ENCODE measurements at places on chromosomes 2 and 18.
A peak's percentile ranks its signal among the peaks of the same experiment; 100 is the strongest.

- DNase-seq = no peak
Measured at GRCh38 chr2:197229509-197230443, 80.8 kb downstream of the ANKRD44 start.

DNA sequence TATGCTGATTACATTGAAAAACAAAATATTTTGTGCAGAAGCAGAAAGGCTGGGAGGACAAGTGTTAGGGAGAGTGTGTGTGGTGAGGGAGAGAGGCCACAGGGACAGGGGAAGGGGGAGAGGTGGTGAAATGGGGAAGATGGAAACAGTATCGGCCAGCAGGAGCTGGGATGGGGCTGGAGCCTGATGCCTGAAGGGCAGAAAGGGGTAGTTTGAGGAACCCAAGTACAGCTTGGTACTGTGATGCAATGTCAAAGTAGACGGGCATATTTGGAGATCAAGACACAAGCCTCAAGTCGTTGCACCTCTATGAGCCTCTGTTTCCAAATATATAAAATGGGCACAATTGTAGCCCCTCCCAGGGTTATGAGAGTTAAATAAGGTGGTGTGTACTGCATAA is 152.1 kb downstream of the LPIN1 start:
- no peak for DNase-seq

- DNase-seq = no peak
Measured at GRCh38 chr2:85459771-85460170, 41.3 kb downstream of the SH2D6 start.

DNA sequence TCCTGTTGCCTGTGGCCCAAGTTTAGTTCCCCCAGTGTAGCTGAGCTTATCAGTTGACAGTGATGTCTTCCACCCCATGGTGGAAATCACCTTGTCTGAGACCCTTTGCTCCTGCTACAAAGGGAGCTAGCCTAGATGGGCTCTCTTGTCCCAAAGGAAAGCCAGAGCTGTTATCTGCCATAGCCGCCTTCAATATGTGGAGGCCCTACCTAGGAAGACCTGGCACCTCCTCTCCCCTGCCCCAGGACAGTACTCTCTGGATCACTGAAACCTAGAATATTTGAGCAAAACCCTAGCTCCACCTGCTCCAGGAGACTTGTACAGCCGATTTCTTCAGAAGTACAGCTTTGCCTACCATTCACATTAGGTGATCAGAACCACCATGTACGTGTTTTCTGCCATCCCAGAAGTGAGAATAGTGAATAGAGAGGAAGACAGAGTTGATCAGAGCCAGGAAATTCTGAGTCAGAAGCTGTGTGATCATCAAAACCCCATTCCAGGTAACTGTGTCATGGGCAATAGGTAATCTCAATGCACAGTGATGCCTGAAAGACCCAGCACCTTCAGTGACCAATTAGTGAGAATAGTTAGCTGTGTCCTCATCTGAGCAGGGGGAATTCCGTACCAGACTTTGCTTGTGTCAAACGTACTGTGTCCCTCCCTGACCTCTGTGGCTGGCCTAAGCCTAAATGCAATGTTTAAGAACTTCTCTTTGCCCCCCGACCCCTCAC is 138.4 kb upstream of the ALPP start:
- peak; percentile 63 for DNase-seq

DNA sequence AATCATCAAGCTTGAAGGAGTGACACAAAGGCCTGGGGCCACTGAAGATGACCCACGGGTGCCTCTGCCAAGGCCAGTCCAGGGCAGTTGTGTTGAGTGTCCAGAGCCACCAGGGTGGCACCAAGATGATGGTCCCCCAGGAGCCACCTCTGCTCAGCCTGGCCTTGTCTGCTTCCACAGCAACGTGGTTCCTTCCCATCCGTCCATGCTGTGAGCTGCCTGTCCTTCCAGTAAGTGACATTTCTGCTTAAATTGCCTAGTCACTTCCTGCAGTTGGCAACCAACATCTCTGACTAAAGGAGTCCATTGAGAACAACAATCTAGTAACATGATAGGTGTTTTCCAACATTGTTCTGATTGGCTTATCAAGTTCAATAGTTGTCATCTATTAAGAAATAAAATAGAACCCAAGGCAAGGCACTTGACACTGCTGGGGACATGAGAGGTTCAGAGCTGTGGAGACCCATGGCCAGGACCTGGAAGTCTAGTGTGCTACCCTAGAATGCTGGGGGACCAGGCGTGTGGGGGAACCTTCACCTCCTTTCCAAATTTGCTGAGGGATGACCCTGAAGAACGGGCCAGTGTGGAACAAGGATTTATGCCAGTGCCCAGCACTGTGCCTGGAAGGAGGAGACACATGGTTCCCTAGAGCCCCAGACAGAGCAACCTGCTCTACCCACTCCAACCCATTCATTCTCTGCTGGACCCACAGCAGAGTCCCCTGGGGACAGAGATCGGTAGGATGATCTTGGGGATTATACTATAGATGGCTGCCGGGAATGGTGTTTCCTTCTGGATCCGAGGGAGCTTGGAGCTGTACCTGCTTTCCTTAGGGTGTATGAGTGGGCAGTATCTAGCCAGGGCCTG is 98.9 kb upstream of the EPC2 start:
- peak; percentile 68 for DNase-seq

Measured in activated CD8-positive, alpha-beta memory T cell treated with anti-CD3 and anti-CD28 coated beads for 24 hours (primary cell).